ENCODE measurements at places on chromosomes 5 and 9. TPM values are rescaled to one million over a fixed set of nuclear protein-coding genes. Genes with fewer than 3 reads are reported as not detected.

DNA sequence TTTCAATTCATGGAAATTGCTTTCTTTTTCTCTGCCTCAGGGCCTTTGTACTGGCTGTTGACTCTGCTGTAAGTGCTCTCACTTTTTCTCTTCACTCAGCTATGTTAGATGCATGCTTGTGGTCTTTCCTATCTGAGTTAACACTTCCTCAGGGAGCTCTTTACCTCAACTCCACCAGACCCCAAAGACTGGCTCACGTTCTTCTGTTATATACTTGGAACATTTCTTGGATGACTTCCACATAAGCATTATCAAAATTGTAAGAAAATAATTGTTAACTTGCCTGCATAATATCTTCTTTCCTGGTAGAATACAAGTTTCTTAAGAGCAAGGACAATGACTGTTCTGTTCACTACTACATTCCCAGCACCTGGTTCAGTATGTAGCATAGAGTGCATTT, 455.9 kb downstream of the EBF1 start:
- no peak for DNase-seq

DNA sequence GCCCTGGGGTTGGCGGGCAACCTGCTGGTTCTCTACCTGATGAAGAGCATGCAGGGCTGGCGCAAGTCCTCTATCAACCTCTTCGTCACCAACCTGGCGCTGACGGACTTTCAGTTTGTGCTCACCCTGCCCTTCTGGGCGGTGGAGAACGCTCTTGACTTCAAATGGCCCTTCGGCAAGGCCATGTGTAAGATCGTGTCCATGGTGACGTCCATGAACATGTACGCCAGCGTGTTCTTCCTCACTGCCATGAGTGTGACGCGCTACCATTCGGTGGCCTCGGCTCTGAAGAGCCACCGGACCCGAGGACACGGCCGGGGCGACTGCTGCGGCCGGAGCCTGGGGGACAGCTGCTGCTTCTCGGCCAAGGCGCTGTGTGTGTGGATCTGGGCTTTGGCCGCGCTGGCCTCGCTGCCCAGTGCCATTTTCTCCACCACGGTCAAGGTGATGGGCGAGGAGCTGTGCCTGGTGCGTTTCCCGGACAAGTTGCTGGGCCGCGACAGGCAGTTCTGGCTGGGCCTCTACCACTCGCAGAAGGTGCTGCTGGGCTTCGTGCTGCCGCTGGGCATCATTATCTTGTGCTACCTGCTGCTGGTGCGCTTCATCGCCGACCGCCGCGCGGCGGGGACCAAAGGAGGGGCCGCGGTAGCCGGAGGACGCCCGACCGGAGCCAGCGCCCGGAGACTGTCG, 976 bp downstream of the RXFP3 start:
- peak; percentile 28 for DNase-seq

The ACTBL2 gene
- total RNA-seq, result not detected

The PLAC8L1 gene
- 1.0 TPM for total RNA-seq

DNA sequence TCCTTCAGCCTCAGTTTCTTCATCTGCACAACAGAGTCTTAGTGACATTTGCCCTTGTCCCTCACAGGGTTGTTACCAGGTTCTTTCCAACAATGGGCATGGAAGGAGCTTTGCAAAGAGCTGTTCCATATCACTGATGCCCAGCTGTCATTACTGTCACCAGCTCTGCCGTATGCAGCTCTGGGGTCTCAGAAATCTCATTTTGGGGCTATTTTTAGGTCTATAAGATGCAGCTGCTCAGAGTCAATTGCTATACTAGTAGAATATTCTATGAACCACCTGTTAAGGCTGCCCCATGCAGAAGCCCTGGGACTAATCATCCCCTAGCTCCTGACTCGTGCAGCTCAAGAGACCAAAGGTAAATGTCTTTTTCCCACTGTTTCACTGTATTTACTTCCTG, 105.1 kb upstream of the TNPO1 start:
- no peak for DNase-seq

GRCh38 chr5:51988634-51989033, 605.4 kb downstream of the ISL1 start:
- no peak for DNase-seq

DNA sequence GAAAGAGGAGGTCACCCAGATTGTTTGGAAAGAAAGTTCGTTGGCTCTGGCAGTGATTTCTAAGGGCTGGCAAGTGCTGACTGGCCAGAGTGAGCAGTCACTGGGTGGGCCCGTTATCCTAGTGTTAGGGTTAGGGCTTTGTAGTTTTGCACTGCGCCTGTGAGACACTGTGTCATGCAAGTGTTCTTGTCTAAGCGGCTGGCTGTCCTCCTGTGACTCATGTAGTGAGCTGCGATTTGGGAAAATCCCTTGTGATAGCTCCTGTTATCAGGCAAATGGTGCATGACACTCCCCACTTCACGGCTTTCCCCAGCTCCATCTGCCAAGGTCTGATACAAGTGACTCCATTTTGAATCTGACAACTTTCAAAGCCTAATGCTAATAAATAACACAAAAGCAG, 526.0 kb upstream of the ADAMTS16 start:
- no peak for DNase-seq

- DNase-seq, result no peak
Measured at GRCh38 chr9:36037549-36038122, 923 bp downstream of the RECK start.

GRCh38 chr5:88885002-88885401, 2.0 kb upstream of the MEF2C start:
- no peak for DNase-seq

The MTMR12 gene
- 32.2 TPM for total RNA-seq

All from activated naive CD8-positive, alpha-beta T cell treated with anti-CD3 and anti-CD28 coated beads, Interleukin-2, amount 10 ng/mL, durations not matched to agents 7 days and 5 days (primary cell).